Stimulated activated CD4-positive, alpha-beta T cell treated with anti-CD3 and anti-CD28 coated beads, Interleukin-4, amount 100 ng/mL, for 4 hours (primary cell): ENCODE measurements at places on chromosomes 6 and 20.

DNA sequence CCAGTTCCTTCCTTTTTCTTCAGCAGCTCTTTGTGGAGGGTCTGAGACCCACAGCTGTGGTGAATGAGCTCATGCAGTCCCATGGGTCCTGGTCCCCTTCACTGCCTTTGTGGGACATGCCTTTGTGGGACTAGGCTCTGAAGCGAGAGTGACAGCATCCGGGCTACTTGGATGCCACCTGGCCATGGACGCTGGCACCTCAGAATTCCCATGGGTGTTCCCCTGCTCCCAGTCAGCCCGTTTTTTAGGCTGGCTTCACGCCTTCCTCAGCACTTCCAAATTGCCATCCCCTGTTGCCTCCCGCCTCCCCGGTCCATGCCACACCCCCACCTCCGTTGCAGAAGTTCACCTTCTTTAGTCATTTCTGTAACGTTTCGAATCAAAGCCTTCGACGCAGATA is 45.1 kb downstream of the RAMACL start:
- DNase-seq: no peak

DNA sequence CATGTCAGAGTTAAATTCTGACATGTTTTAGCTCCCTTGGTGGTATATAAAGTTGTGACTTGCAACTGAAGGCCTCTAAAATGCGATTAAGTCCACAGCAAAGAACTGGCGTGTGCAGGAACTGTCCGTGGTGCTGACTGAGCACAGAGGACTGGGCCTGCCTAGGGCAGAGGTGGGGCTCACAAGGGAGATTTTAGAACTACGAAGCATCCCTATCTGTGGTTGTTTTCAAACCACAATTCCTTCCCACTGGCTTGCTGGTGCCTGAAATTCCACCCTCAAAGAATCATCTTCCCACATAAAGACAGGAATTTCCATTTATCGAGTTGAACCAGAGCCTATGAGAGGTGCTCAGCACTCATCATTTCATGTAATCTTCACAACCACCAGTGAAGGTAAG is 30.1 kb downstream of the RIMS4 start:
- no peak for DNase-seq

DNA sequence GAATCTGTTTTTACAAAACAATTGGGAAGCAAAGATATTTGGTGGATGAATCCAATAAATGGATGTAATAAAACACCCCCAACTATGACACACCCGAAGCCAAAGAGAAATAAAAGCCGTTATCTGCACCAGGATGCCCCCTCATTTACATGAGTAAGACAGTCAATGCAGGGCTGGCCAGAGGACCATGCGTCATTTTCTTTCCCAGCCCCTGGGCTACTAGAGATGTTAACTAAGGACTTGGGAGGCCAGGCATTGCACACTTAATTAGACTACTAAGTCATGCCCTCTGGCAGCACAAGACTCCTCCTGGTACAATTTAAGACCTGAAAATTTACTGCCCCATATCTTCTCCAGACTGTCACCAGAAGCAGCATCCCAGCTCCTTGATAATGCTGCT is 3.2 kb downstream of the LEMD2 start:
- DNase-seq: no peak

GRCh38 chr6:15517600-15517999 is 145.2 kb downstream of the DTNBP1 start:
- no peak for DNase-seq

- no peak for DNase-seq
Measured at GRCh38 chr20:53385941-53386767, 207.5 kb downstream of the ZNF217 start.

DNA sequence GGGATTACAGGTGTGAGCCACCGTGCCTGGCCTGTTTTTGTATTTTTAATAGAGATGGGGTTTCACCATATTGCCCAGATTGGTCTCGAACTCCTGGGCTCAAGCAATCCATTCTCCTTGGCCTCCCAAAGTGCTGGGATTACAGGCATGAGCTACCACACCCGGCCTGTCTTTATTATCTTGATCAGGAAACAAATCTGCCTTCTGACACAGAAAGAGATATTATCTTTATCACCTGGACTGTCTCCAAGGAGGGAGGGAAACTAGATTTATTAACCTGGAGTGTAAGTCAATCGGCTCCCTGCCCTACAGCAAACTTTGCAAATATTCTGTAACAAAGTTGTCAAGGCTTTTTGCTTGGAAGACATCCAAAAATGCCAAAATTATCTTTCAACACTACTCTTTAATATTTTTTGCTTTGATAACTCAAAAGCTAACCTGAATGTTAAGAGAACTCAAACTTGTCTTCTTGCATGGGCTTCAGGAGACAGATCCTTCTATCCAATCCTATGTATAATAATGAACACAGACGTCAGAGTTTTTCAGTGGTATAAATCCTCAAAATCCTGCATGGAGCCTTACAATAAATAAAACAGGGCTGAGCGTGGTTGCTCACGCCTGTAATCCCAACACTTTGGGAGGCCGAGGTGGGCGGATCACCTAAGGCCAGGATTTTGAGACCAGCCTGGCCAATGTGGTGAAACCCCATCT is 85.0 kb upstream of the LOC128125822 start:
- DNase-seq: no peak

DNA sequence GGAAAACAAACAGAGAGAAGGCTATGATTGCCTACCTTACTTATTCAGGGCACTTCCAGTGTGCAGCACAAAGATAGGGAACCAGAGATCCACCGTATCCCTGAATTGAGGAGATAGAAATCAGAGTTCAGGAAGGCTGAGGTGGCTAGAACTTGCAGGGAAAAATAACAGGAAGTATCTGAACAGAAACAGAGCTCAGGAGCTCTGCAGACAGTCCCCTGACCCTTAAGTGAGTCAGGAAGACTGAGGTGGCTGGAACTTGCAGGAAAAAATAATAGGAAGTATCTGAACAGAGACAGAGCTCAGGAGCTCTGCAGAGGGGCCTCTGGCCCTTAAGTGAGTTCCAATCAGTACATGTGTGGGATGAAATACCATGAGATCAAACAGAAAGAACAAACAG is 65.4 kb downstream of the RPRD1B start:
- no peak for DNase-seq

GRCh38 chr6:37594895-37595294 is 95.2 kb upstream of the CCDC167 start:
- no peak for DNase-seq
